ENCODE measurements at places on chromosomes 1 and 21.

GRCh38 chr1:227449051-227449450 lies 114.3 kb upstream of the ZNF678 start:
- DNase-seq: peak; percentile 53

GRCh38 chr21:34313116-34313515 lies 50.7 kb upstream of the KCNE2 start:
- no peak for DNase-seq

DNA sequence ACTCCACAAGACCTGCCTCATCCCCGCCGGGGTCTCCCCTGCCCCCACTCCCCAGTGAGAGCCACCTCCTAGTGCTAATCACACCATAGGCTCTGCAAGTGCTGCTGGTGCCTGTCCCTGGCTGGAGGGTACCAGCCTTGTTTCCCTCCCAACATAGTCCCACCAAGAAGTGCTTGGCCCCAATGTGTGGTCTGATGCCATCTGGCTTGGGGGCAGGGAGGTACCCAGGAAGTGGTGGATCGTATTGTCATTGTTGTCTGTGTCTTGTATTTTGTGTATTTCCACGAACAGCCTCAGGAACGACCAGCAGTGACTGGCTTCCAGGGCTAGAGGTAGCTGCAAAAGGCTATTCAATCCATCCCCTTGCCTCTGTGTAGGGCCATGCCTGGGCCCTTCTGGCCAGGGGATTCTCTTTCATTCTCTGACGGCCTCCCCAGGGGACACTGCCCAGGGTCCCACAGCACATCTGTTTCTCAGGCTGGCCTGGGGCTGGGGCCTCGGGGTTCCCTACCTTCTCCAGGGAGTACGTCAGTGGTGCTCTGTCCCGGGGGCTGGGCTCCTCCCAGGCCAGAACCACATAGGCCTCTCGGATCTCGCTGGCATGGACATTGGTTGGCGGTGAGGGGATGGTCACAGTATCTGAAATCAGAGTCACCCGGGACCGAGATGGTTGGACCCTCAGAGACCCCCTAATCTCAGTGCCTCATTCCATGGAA lies 22.8 kb downstream of the MYOM3 start:
- no peak for DNase-seq

GRCh38 chr1:40931601-40932000 lies 47.9 kb upstream of the CTPS1 start:
- no peak for DNase-seq

GRCh38 chr21:29235714-29236197 lies 63.0 kb upstream of the BACH1 start:
- no peak for DNase-seq

DNA sequence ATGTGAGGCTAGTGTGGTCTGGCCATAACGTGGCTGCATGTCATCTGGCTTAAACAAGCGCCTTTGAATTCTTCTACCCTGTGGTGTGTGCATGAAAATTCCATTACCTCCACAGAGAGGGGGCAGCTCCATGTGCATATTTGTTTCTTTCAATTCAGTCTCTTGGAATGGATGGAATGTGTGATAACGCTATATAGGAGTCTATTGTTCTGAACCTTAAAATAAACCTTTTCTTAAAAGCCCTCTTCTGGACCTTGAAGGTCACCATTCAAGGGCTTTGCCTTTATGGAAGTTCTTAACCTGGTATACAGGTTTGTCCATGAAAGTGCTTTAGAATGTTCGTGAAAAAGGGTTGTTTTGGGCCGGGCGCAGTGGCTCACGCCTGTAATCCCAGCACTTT lies 118.2 kb upstream of the ADGRL2 start:
- DNase-seq: no peak

DNA sequence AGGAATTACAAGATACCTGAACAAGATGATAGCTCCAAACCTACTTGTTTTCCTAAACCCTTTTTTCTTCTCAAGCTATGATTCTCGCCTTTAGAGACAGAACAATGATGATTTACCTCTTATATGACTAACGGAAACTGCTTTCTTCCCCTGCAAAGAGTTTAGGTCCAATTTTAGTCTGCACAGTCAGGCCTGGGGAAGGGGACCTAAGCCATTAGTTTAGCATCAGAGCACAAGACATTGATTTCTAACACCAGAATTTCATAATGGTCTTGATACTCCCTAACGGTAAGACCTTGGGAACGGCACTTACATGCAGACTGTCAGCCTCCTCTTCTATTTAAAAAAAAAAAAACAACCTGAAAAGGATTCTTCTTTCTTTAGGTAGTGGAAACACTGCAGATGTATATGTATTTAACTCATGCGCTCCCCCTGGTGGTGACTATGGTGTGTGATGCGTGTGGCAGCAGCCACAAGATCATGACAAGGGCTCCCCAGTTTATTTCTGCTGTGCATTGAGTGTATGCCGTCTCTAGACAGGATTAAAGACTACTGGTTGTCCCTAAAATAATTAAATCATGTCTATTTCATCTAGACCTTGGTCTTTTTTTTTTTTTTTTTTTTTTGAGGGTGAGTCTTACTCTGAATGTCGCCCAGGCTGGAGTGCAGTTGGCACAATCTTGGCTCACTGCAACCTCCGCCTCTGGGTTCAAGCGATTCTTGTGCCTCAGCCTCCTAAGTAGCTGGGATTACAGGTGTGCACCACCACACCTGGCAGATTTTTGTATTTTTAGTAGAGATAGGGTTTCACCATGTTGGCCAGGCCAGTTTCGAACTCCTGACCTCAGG lies 37.3 kb upstream of the TMEM222 start:
- peak; percentile 97 for DNase-seq

GRCh38 chr21:26964170-26964778 lies 2.6 kb downstream of the ADAMTS5 start:
- no peak for DNase-seq

- no peak for DNase-seq
These were observed 6.1 kb downstream of the IPO13 start for GRCh38 chr1:43952731-43953346.

DNA sequence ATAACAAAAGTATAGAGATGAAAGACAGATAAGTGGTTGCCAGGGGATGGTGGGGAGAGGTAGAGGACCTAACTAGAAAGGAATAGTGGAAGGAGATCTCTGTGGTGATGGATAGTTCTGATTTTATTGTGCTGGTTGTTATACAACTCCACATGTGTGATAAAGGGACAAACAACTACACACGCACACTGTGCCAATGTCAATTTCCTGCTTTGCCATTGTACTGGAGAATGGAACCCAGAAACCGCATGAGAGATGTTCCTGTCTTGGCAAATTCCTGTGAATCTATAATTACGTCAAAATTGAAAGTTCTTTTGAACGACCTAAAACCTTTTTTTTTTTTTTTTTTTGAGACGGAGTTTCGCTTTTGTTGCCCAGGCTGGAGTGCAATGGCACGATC lies 11.0 kb downstream of the TNFRSF9 start:
- DNase-seq: no peak

- no peak for DNase-seq
These were observed 41.0 kb downstream of the TBX15 start for GRCh38 chr1:118947003-118947765.

DNA sequence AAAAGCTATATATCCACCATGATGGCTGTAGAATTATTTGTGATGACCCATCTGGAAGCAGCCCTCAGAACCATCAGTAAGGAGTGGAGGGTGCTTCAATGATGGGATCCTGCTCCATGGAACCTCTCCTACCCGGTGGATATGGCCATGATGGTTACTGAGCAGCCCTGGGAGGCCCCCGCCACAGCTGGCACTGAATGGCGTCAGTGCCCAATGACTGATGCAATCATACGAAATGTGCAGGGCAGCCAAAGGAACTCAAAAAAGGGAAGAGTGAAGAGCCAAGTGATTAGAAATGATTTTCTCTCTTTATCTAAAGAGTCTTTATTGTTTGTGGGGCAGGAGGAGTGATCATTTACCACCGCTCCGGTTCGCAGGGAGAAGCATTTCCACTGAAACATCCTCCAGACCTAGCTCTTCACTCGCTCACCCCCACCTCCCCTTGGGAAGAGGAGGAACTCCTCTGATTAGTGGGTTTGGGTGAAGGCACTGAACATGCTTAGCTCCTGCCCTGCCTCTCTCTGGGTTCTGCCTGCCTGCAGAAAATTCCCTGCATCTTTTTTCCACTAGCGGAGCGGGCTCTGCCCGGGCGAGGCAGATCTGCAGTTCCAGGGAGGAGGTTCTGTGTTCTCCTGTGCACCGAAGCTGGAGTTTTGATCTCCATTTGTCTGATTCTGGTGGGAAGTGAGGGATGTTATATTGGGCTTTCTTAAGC lies 260.3 kb downstream of the GRIK3 start:
- DNase-seq: no peak

- DNase-seq: peak; percentile 40
These were observed 20.9 kb downstream of the POFUT2 start for GRCh38 chr21:45266518-45267389.

GRCh38 chr1:47661040-47661439 lies 223.2 kb downstream of the FOXD2 start:
- DNase-seq: no peak

DNA sequence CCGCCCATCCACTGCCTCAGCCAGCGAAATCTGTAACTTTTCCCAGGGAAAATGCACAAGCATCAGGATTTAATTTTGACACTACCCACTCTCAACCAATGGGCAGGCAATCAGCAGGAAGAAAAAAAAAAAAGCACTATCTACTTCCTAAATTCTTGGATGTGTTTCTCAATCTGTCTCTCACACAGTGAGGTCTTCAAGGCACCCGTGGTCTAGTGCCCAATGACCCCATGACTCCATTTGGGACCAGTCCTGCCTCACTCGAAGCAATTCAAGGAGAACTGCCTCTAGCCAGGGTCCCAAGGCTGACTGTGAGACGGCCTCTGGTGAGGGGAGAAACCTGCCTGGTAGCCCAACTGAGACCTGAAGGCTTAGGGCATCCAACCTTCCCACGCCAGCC lies 35.9 kb downstream of the CSF1 start:
- no peak for DNase-seq

GRCh38 chr1:209241487-209241886 lies 342.0 kb upstream of the CAMK1G start:
- DNase-seq: no peak

GRCh38 chr1:243896313-243896712 lies 46.3 kb upstream of the AKT3 start:
- DNase-seq: no peak

DNA sequence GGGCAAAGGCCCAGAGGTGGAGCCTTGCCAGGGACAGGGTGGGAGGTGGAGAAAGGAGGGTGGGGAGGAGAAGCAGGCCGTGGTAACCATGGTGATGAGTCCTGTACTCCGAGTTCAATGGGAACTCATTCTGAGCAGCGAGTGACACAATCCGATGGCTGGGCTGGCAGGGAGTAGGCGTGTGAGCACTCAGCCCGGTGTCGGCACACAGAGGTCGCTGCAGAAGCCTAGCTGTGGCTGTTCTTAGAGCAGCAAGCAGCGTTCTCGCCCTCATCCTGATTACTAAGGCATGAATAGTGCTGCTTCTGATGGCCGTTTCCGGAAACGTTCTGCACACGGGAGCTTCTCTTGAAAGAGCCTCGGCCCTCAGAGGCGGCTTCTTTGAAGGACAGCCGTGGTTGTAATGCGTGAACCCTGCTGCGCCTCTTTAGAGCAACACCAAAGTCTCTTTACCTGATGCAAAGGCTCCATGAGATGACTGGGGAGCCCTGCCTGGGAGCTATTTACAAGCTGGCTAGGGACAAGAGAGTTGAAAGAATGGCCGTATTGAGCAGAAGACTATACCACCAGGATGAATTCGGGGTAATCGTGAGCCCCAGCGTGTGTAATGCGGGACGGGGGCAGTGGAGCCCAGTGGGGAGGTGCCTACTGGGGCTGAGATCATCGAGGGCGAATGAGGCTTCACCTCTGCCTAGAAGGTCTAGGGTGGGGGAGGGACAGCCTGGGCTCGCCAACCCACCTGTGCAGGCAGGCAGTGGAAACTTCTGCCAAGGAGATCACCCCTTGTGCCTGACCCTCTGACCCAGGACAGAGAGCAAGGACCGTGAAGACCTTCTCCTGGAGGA lies 72.8 kb upstream of the PAX7 start:
- peak; percentile 63 for DNase-seq

DNA sequence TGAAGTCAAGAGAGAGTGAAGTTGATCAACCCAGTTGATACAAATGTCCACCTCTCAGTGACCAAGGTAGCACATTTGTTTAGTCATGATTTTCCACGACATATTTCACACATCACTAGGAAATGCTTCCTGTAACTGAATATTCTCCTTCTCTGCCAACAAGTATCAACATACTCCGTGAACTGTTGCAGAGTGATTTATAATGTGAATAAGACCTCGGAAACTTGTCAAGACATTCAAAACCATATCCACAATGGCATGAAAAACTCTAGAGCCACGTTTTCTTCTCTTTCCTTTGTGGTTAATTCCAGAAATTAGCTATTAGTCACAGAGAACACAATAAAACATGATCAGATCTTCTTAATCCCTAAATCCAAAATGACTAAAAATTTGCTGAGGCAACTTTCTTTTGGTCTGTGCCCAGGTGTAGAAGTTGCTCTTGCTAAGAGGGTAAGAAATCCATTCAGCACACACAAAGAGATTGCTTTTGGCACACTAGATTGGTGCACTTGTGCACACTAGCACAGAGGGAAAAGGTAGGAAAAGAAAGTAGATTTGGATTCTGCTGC lies 244.3 kb upstream of the NRIP1 start:
- no peak for DNase-seq

DNA sequence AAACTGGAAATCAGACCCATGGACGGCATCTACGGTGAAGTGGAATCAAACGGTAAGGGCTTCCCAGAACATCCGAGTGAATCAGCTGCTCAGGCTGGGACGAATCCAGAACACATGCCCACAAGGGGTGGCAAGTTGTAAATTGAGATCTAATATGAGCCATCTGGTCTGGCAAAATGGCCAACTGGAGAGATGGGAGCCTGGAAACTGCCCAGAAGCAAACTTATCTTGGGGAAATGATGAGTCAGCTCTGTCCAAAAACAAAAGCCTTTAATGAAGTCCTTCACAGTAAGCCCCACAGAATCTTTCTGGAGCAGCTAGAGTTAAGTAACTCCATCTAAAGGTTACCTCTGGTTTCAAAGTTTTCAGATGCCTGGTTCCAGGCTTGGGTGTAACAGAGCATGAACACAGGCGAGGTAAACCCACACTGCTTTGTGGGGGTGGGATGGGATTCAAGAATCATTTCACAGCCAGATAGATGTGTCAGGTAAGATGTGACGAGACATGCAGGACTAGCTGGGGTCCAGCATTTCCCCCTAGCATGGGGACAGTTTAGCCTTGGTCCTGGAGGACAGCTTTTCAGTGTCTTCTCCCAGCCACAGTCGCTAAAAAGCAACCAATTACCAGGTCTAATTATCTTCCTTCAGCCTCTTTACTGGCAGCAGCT lies 10.5 kb upstream of the SRP9 start:
- no peak for DNase-seq

- no peak for DNase-seq
These were observed 420.5 kb downstream of the MATN1 start for GRCh38 chr1:30302858-30303257.

DNA sequence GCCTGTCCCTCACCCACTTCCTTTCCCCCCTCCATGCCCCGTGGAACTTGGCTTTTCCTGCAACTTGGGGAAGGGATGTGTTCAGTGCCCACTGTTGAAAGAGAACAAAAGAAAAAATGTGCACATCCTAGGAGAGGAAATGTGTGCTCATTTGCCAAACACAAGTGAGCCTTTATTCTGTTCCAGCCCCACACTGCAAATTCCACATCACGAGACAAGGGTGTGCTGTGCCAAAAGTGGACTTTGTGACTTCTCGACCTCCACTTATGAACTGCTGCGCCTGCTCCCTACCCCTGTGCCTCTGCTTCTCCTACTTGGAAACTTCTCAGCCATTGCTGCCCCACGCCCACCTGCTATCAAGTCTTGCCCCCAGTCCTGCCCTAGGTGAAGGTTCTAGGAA lies 97.0 kb upstream of the GRIK3 start:
- DNase-seq: no peak

- DNase-seq: no peak
These were observed 479.4 kb downstream of the KCNT2 start for GRCh38 chr1:196128835-196129234.

GRCh38 chr21:16179773-16180172 lies 450.0 kb downstream of the USP25 start:
- DNase-seq: no peak

Data from activated naive CD4-positive, alpha-beta T cell treated with anti-CD3 and anti-CD28 coated beads for 36 hours (primary cell).